Osteocyte (in vitro differentiated cells): ENCODE measurements at places on chromosomes 7 and 10. TPM values are rescaled to one million over a fixed set of nuclear protein-coding genes. Genes with fewer than 3 reads are reported as not detected.

The CARD11 gene
- total RNA-seq, result 0.24 TPM in 1 of 2 replicates, not detected in the other

The C10orf88 gene
- 9.4 and 10.0 TPM in 2 replicates for total RNA-seq

The CYP3A5 gene
- total RNA-seq, result not detected in 2 replicates

The YAE1 gene
- 19.1 and 19.3 TPM in 2 replicates for total RNA-seq

The TBRG4 gene
- 54.9 and 60.0 TPM in 2 replicates for total RNA-seq

The HOXA13 gene
- total RNA-seq, result not detected in 2 replicates

The SORBS1 gene
- 1.7 TPM in 2 replicates for total RNA-seq

The GJD4 gene
- total RNA-seq, result not detected in 2 replicates

The IGF2BP3 gene
- 70.0 and 70.5 TPM in 2 replicates for total RNA-seq

The ASAH2 gene
- 1.1 and 4.3 TPM in 2 replicates for total RNA-seq

The MCU gene
- 29.4 and 31.4 TPM in 2 replicates for total RNA-seq

The DGKB gene
- total RNA-seq, result 0.32 and 0.57 TPM in 2 replicates

GRCh38 chr7:100170101-100170897 is 1.9 kb upstream of the GAL3ST4 start:
- DNase-seq, result no peak

DNA sequence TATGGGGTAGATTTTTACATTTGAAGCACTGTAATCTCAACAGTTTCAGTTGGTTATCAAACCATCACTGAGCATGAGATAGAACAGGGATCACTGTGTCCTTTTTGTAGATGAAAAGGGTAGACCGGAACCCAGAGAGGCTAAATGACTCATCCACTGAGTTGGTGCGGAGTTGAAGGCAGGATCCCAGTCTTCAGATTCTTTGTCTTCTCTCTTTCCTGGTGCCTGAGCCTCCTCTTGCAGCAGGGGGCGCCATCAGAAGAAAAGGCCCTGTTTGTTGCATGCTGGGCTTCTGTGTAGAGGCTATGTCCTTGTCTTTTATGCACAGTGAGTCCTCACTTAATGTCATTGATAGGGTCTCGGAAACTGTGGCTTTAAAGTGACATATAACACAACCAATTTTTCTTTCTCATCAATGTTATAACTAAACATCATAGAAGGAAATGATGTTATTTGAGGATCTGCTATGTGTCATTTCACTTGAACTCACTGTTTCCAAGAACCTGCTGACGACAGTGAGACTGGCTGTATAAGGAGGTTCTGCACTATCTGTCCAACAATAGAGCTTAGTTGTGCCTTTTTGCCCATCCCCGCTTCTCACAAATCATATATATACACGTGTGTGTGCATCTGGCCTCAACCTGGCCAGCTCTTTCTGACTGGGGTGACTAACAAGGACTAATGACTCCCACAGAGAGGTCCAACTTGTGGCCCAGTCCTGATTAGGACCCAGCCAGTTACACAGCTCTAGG is 14.3 kb downstream of the ZNF282 start:
- no peak for DNase-seq

- no peak for DNase-seq
These were observed 36.7 kb downstream of the DNAH11 start for GRCh38 chr7:21579341-21580072.

- no peak for DNase-seq
These were observed 20.1 kb upstream of the COL13A1 start for GRCh38 chr10:69781576-69781975.

DNA sequence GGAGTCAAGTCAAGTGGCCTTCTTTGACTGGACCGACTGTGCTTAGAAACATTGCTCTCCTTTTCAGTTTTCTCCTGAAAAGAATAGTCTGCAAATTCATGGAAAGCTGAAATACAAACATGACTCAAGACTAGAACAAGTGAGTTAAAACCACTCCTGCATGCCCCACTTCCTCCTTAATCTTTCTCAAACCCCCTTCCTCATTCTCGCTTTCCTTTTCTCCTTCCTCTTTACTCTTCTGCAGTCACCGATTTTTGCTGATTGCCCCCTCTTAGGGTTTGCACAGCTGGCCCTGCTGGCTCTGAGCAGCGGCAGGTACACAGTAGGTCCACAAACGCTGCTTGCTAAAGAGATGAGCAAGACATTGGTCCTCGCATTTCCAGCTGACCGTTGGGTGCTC is 34.8 kb upstream of the MKI67 start:
- no peak for DNase-seq

GRCh38 chr10:34491678-34492077 is 323.4 kb downstream of the PARD3 start:
- DNase-seq, result no peak

DNA sequence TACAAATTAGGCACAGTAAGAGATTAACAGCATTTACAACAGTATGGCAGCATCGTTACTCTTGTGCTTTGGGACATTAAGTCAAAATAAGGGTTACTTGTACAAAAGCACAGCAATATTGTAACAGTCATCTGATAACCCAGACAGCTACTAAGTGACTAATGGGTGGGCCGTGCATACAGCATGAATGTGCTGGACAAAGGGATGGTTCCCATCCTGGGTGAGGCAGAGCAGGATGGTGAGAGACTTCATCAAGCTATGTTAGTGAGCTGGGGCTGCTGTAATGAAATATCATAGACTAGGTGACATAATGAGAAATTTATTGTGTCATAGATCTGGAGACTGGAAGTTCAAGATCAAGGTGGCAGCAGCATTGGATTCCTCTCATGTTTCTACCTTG is 25.4 kb downstream of the EDRF1 start:
- DNase-seq, result no peak

- DNase-seq, result no peak
These were observed 68.7 kb downstream of the MBL2 start for GRCh38 chr10:52703898-52704297.

DNA sequence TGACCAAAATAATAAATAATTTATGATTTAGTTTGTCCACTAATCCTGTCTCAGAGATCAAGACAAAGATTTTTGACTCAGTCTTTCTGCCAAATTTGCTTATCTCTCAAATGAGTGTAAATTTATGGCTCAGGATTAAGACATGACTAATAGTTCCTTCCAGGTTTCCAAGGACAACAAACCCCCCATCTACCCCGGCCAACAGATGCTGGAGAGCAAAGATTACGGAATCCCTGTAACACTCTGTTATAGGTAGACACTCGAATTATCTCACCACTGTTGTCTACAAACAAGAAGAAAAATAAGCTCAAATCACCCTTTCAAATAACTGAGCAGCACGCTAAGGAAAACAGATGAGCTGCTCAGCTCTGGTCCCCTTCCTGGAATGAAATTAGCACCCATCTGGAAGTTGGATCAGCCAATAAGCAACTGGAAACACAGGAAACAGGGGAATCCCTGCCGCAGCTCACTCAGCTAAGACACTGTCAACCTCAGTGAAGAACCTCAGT is 56.8 kb upstream of the SVIL start:
- peak; percentile 23 for DNase-seq

- no peak for DNase-seq
These were observed 175.8 kb downstream of the TNS3 start for GRCh38 chr7:47405921-47406800.

DNA sequence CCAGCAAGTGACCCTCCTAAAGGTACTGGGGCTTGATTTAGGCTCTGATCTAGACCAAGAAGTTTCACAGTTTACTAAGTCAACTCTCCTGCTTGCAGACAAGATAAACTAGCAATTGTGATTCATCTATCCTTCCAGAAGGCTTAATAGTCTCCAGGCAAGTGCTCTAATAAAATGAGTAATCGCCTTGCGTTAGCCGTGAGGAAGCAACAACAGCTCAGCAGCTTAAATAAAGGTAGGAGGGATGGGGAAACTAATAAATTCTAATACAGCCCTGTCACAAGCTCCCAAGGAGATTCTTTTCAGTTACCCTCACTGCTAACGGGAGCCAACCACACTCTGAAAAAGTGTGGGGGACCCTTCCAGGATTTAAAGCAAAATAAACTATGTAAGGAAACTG is 48.4 kb downstream of the FRMD4A start:
- DNase-seq, result no peak

DNA sequence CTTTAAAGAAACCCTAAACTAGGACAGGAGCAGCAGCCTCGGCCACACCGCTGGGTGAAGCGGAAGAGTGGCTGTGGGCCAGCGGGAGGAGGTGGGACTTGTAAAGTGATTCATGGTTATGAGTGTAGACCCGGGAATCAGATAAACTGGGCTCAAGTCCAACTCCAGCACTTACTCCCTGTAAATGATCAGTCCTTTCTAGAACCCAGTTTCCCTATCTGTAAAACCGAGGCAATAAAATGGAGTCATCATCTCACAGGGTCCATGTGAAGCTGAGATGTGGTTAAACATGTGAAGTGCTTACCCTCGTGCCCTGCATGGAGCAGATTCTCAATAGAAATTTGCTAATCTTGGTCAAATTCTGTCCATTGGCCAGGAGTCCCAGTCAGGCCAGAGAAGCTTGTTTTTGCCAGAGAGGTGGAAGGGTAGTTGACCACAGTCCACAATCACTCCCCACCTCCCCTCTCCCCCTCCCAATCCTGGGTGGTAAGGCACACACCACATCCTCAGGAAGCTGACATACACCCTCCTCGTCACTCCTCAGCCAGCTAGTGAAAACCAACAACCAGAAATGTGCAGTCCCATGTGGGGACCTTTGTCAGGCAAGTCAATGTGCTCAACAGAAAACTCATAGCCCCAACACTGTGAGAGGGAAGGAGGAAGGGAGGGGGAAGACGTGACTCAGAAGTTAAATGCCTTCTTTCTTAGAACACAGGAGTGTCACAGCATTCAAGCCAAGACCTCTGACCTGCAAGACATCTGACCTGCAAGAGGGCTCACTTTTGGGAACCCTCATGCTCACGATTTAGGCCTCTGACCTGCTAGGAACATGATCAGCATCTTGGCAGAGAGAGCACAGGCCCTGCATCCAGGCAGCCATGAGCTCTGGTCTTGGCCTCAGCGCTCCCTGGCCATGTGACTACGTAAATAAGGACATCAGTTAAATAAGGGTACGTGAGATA is 145.1 kb downstream of the PLXNA4 start:
- DNase-seq, result no peak

- DNase-seq, result no peak
These were observed 36.8 kb downstream of the SP8 start for GRCh38 chr7:20749906-20750305.

DNA sequence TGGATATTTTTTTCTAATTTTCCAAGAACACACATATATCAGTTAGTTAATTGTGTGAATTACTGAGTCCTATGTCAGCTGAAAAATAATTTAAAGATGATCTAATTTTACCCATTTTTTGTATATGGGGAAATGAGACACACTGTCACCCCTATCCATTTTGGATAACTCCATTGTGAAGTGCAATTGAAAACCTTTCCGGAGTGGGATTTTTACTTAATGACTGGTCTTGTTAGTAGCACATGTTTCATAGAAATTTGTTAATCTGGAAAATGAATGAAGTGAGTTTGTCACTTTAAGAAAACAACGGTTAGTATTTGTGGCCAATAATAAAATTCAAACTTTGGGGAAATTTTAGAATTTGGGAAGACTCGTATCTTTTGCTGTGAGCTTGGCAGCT is 2.0 kb downstream of the GARS1 start:
- no peak for DNase-seq

DNA sequence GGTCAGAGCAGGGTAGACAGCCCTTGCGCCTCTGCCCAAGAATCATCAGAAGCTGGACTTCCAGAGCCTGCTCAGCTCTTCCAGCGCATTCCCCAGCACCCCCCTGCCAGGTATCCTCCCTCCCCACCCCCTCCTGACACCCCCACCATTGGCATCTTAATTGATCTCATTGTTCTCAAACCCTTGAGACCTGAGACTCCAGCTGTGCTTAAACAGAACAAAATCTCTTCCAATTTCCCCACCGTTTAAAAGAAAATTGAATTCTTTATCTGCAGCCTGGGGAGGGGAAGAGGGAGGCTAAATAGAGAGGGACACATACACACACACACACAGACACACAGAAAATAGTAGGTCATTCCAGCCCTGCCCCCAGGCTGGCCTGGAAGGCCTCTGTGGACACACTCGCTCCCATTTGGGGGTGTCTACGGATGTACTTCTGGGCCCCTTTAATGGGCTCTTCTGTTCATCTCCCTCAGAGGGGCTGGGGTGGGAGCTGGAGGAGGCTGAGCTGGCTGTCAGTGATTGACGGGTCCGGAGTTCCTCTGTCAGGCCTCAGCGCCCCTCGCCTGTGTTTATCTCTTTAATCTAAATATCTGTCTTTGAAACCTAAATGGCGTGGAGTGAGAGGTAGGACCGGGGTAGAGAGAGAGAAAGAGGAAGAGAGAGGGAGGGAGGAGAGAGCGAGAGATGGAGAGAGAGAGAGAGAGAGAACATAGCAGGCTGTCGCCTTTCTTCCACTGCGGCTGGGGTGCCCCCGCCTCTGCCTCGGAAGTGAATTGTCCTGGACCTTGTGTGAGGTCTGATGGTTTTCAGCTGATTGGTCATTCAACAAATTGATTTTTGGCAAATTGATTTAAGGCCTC is 61.7 kb downstream of the C10orf105 start:
- DNase-seq, result no peak

- DNase-seq, result no peak
These were observed 2.1 kb upstream of the UNCX start for GRCh38 chr7:1230411-1231213.

DNA sequence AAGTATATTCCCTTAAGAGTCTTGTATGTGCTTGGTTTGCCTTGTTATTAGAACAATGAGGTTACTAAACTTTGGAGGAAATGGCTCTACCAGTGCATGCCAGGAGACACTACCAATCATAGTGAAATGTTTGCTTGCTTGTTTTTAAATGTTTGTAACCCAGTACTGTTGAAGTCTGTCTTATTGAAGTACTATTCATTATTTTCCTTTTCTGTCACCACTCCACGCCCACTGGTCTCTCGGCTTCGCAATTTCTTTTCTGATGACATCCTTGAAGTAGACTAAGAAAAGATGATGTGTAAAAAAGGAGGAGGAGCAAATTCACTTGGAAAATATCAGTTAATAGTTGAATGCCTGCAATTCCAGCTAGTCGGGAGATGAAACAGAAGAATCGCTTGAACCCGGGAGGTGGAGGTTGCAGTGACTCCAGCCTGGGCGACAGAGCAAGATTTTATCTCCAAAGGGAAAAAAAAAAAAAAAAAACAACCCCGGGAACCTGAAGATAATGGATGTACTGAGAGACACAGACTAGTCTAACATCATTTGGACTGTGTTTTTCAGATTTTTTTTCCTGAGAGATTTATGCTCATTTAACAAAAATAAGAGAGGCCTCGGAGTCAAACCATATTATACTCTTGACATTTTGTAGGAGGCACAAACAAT is 959.4 kb downstream of the PCDH15 start:
- DNase-seq, result no peak
